Esophagus squamous epithelium (tissue), 5 donors: ENCODE measurements at places on chromosomes 6 and 20. TPM values are rescaled to one million over a fixed set of nuclear protein-coding genes. Genes with fewer than 3 reads are reported as not detected.
A peak's percentile ranks its signal among the peaks of the same experiment; 100 is the strongest.

Gene PMEPA1
- 2.2 TPM for total RNA-seq

Gene PTP4A1
- 37.1 TPM for total RNA-seq

Gene SERPINB1
- 548 TPM for total RNA-seq

- peak overlapping the region; percentile 99 for H3K27ac ChIP-seq
- DNase-seq, result no peak
- no peaks in the 10 kb centered on the region for H3K36me3 ChIP-seq
- H3K4me3 ChIP-seq, result peak overlapping the region; percentile 79
- no peaks in the 10 kb centered on the region for H3K27me3 ChIP-seq
Observed at GRCh38 chr6:169722362-169723199, 1.7 kb downstream of the PHF10 start.

DNA sequence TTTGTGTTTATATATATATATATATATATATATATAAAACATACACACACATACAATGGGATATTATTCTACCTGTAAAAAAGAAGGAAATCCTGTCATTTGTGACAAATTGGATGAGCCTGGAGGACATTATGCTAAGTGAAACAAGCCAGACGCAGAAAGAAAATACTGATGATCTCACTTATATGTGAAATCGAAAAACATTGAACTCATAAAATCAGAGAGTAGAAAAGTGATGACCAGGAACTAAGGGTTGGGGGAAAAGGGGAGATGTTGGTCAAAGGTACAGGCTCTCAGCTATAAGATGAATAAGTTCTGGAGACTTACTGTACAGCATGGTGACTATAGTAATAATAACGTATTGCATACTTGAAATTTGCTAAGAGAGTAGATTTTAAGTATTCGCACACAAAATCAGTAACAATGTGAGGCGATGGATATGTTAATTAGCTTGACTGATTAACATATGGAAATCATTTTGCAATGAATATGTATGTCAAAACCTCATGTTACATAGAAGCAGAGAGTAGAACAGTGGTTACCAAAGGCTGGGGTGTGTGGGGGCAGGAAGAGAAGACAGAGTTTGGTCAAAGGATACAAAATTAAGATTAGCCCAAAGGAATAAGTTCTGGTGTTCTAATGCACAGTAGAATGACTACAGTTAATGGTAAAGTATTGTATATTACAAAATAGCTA is 92.3 kb upstream of the PHACTR1 start:
- H3K4me1 ChIP-seq, result peaks cover 3% of the 10 kb centered on the region
- H3K27ac ChIP-seq, result no peak overlapping the region
- H3K4me3 ChIP-seq, result no peak overlapping the region
- no peak for DNase-seq

DNA sequence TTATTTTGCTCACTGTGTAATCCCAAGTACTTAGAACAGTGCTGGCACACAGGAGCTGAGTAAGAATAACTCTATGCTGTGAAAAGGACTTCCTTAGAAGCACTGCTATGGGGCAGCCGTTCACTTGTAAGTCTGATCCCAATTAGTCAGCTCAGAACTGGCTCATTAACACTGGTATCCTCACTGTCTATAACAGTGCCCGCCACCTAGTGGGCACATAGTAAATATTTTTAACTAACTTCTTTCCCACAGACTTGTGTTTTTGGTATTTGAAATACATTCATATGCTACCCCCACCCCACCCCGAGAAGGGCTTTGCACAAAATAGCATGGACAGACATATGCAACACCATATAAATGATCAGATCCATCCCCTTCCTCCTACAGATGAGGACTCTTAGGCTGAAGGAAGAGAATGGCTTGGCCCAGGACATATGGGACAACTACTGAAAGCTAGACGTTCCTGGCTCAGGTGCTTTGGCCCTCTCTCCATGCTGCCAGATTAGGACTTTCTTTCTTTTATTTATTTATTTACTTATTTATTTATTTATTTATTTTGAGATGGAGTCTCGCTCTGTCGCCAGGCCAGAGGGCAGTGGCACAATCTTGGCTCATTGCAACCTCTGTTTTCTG is 47.1 kb downstream of the DST start:
- DNase-seq, result no peak
- H3K27me3 ChIP-seq, result no peaks in the 10 kb centered on the region

Gene POM121L2
- not detected for total RNA-seq

DNA sequence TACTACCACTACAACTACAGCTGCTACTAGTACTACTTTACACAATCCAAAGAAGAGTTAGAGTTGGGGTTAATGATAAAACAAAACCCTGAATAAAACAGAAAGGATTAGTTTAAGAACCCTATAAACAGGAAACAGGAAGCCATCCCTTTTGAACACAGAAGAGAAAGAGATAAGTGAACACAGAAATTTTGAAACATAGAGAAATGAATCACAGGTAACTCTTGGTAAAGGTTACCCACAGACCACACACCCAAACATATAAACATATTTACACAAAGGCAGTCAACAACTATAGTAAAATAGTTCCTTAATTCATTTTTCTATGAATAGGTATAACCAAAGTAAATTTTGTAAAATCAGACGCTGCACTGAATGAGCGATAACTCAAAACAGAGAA is 98.1 kb downstream of the RNGTT start:
- DNase-seq, result no peak
- H3K4me3 ChIP-seq, result no peak overlapping the region
- no peaks in the 10 kb centered on the region for H3K4me1 ChIP-seq
- no peaks in the 10 kb centered on the region for H3K36me3 ChIP-seq

Gene BHLHE23
- not detected for total RNA-seq

GRCh38 chr20:60113771-60114170 is 155.5 kb downstream of the CDH26 start:
- no peak overlapping the region for H3K4me3 ChIP-seq
- no peak for DNase-seq
- no peak overlapping the region for H3K27ac ChIP-seq
- H3K36me3 ChIP-seq, result no peaks in the 10 kb centered on the region
- H3K27me3 ChIP-seq, result peaks cover 13% of the 10 kb centered on the region
- H3K4me1 ChIP-seq, result no peaks in the 10 kb centered on the region

- H3K4me3 ChIP-seq, result no peak overlapping the region
- H3K36me3 ChIP-seq, result no peaks in the 10 kb centered on the region
- DNase-seq, result no peak
- H3K27me3 ChIP-seq, result no peaks in the 10 kb centered on the region
- H3K27ac ChIP-seq, result no peak overlapping the region
- no peaks in the 10 kb centered on the region for H3K4me1 ChIP-seq
Observed at GRCh38 chr20:14604143-14604542, 266.7 kb upstream of the FLRT3 start.

GRCh38 chr6:33860706-33861474 is 57.1 kb upstream of the MLN start:
- peaks cover 11% of the 10 kb centered on the region for H3K4me1 ChIP-seq
- H3K27me3 ChIP-seq, result no peaks in the 10 kb centered on the region
- DNase-seq, result no peak
- H3K4me3 ChIP-seq, result no peak overlapping the region
- no peaks in the 10 kb centered on the region for H3K36me3 ChIP-seq

Gene ACOT8
- total RNA-seq, result 35.0 TPM

DNA sequence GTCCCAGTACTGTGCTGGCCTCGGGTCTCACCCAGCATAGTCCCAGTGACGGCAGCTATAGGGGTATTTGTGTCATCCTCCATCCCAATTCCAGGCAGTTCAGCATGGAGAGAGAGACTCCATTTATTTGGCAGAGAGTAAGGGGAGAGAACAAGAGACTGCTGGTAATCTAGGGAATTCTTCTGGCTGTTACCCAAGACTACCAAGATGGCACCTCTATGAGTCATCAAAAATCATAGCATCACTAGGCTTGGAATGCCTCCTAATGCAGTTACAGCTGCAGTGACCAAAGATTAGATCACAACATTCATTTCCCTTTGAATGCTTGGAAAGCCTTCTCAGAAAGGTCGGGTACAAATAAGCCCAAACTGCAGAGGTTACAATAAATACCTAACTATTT is 660.4 kb upstream of the FLRT3 start:
- no peaks in the 10 kb centered on the region for H3K4me1 ChIP-seq
- no peak overlapping the region for H3K27ac ChIP-seq
- no peak overlapping the region for H3K4me3 ChIP-seq

- H3K36me3 ChIP-seq, result no peaks in the 10 kb centered on the region
- peak overlapping the region; percentile 82 for H3K27ac ChIP-seq
Observed at GRCh38 chr6:146544616-146545182, 1.1 kb downstream of the RAB32 start.

Gene CALHM5
- total RNA-seq, result 0.13 TPM

Gene OPRM1
- total RNA-seq, result not detected

Gene ZC3H12D
- 0.04 TPM for total RNA-seq

GRCh38 chr20:48660788-48661187 is 167.0 kb downstream of the PREX1 start:
- peaks cover 11% of the 10 kb centered on the region for H3K27me3 ChIP-seq
- DNase-seq, result no peak
- H3K4me3 ChIP-seq, result no peak overlapping the region
- H3K27ac ChIP-seq, result no peak overlapping the region
- peaks cover 24% of the 10 kb centered on the region for H3K4me1 ChIP-seq

Gene SLC2A10
- 3.1 TPM for total RNA-seq

DNA sequence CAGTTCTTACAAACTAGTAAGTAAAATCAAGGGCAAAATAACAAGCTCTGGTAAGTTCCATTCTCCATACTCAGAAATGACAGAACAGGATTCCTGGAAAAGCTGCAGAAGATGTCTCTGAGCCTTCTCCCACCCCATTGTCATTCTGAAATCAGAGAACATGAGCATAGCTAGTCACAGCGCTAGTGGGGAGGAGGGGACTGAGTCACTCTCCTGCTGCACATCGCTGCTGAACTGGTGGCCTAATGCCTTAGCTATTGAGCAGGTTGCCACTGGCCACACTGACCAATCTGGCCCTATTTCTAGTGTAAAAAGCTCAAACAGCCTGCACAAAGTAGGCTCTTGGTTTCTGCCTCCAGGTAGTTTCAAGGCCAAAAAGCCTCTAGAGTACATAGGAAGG is 26.1 kb upstream of the RIPPLY2 start:
- no peak overlapping the region for H3K27ac ChIP-seq
- no peaks in the 10 kb centered on the region for H3K36me3 ChIP-seq
- no peak for DNase-seq
- no peaks in the 10 kb centered on the region for H3K4me1 ChIP-seq
- no peaks in the 10 kb centered on the region for H3K27me3 ChIP-seq
- no peak overlapping the region for H3K4me3 ChIP-seq

Gene USP49
- 2.7 TPM for total RNA-seq

DNA sequence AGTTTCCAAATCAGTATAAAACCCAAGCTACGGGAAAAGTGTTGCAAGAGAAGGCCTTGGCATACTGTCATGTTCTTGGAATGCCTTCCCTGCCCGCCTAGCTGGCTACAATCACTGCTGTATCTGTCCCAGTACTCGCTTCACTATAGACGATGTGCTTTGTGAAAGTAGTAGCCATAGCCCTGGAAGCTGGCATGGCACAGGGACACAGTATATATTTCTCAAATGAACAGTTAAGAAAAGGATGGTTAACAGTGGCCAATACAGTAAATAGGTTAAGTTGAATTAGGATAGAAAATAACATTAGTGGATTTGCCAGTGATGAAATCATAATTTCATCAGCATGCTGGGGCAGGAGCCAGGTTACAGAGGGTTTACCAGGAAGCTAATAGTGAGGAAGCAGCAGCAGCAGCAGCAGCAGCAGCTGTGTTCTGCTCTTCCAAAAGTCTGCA is 499.3 kb downstream of the CDKAL1 start:
- no peak overlapping the region for H3K4me3 ChIP-seq
- no peaks in the 10 kb centered on the region for H3K4me1 ChIP-seq
- no peaks in the 10 kb centered on the region for H3K27me3 ChIP-seq
- no peaks in the 10 kb centered on the region for H3K36me3 ChIP-seq

DNA sequence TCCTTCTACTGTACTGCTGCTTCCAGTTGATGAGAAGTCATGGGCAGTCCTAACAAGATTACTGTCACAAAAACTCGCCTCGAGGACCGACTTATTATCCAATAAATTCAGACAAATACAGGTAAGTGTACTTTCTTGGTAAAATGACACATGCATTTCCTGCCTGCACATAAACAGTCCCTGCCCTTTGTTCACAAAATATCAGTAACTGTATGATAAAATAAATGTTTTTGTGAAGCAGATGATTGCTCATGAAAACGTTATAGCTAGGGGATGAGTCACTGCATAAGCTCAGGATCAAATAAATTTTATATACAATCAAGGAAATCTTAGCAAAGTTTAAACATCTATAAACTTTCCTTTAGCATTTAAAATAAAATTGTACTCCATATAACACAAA is 164.5 kb upstream of the RIPOR2 start:
- H3K27ac ChIP-seq, result no peak overlapping the region
- peaks cover 10% of the 10 kb centered on the region for H3K36me3 ChIP-seq
- no peaks in the 10 kb centered on the region for H3K4me1 ChIP-seq
- no peaks in the 10 kb centered on the region for H3K27me3 ChIP-seq
- no peak overlapping the region for H3K4me3 ChIP-seq
- no peak for DNase-seq

- no peak for DNase-seq
- H3K4me1 ChIP-seq, result peaks cover 33% of the 10 kb centered on the region
- H3K27ac ChIP-seq, result no peak within 1 kb of the TSS
- H3K36me3 ChIP-seq, result no peaks in the 10 kb centered on the region
- H3K4me3 ChIP-seq, result no peak within 1 kb of the TSS
Observed at GRCh38 chr6:166586424-166587156, at the start of gene RAMACL. Gene RAMACL (minus strand): TSS chr6:166586678. CDS start chr6:166586477, 201 bp downstream.

GRCh38 chr20:51492167-51493092 is 50.1 kb downstream of the NFATC2 start:
- no peaks in the 10 kb centered on the region for H3K27me3 ChIP-seq
- no peaks in the 10 kb centered on the region for H3K36me3 ChIP-seq
- peak overlapping the region; percentile 70 for H3K27ac ChIP-seq
- DNase-seq, result no peak
- H3K4me1 ChIP-seq, result peaks cover 21% of the 10 kb centered on the region
- no peak overlapping the region for H3K4me3 ChIP-seq

Gene FABP7
- not detected for total RNA-seq

Gene KIAA0408
- 0.40 TPM for total RNA-seq

Gene UCKL1
- 26.3 TPM for total RNA-seq

DNA sequence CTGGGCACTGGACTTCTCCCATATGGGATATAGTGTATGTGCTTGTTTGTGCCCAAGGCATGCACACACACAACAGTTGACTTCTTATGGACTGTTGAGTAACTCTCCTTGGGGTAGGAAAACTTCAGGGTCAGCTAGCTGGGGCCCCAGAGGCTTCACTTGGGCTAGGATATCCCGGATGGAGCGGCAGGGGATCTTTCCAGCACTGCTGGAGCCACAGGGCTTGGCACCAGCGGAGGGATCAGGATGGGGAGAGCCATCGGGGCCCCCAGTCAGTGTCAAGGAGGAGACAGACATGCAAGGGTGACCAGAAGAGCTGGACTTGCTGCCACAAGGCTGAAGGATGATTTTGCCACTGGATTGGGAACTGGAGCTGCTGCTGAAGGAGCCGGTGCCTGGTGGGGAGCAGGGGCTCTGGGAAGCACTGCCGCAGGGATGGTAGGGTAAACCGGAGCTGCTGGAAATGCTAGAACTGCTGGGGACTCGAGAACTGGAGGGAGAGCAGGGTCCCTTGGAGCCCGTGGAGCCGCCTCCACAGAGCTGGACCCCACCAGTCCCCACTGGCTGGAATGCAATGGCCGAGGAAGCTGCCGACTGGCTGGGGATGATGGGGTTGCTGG is 1.5 kb downstream of the PSORS1C1 start:
- no peaks in the 10 kb centered on the region for H3K36me3 ChIP-seq
- H3K4me1 ChIP-seq, result peaks cover 12% of the 10 kb centered on the region
- H3K4me3 ChIP-seq, result no peak overlapping the region
- no peak overlapping the region for H3K27ac ChIP-seq
- peaks cover 1% of the 10 kb centered on the region for H3K27me3 ChIP-seq
- DNase-seq, result no peak
